ENCODE measurements at places on chromosomes 7 and 10. TPM values are rescaled to one million over a fixed set of nuclear protein-coding genes. Genes with fewer than 3 reads are reported as not detected.

RUFY2 gene
- total RNA-seq: 10.5 TPM

- no peak for DNase-seq
- no peaks in the 10 kb centered on the region for H3K27me3 ChIP-seq
Measured at GRCh38 chr7:144885478-144885877, 49.6 kb upstream of the TPK1 start.

GRCh38 chr10:44463511-44464121, 78.7 kb upstream of the CXCL12 start:
- no peaks in the 10 kb centered on the region for H3K4me1 ChIP-seq
- DNase-seq: no peak
- no peak overlapping the region for H3K27ac ChIP-seq
- no peaks in the 10 kb centered on the region for H3K36me3 ChIP-seq
- no peaks in the 10 kb centered on the region for H3K27me3 ChIP-seq

- no peaks in the 10 kb centered on the region for H3K4me1 ChIP-seq
- no peak overlapping the region for H3K27ac ChIP-seq
- no peaks in the 10 kb centered on the region for H3K27me3 ChIP-seq
- no peak for DNase-seq
- no peaks in the 10 kb centered on the region for H3K36me3 ChIP-seq
- no peak overlapping the region for H3K4me3 ChIP-seq
Measured at GRCh38 chr7:126635545-126635944, 617.2 kb downstream of the GRM8 start.

DNA sequence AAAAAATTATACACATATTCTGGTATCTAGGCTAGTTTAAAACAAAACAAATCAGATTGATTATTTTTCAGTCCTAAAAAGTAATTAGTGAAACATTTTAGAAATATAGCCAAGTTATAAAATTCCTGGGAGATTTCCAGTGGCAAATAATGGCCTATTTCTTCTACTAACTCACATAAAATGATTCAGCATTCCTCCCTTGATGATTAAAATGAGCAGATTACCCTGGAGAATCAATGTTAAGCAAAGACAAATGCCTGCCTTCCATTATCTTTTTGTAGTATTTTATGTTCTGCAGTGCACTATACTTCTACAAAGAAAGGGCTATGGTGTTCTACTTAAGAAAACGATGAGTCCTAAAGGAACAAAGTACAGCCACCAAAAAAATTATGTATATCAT, 53.6 kb downstream of the PARD3 start:
- peaks cover 64% of the 10 kb centered on the region for H3K4me1 ChIP-seq
- H3K27ac ChIP-seq: no peak overlapping the region
- no peaks in the 10 kb centered on the region for H3K36me3 ChIP-seq
- H3K27me3 ChIP-seq: no peaks in the 10 kb centered on the region
- H3K4me3 ChIP-seq: no peak overlapping the region

DNA sequence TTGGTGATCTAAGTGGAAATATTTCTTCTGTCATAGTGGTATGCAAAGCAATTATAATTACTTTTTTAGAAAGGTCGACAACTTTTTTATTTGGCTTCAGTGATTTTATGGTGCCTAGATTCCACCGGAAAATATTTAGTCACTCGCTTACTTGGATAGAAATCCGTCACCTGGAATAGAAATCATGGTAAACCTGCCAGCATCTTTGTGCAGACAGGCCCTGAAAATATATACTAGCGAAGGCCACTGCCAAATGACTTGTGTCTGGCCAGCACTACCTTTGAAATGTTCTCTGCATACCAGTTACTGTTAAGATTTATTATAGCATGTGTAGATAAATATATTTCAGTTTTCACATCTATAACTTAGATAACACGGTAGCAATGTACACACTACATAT, 226.4 kb downstream of the AGMO start:
- no peak overlapping the region for H3K4me3 ChIP-seq
- no peak overlapping the region for H3K27ac ChIP-seq
- no peaks in the 10 kb centered on the region for H3K4me1 ChIP-seq
- no peak for DNase-seq

DNA sequence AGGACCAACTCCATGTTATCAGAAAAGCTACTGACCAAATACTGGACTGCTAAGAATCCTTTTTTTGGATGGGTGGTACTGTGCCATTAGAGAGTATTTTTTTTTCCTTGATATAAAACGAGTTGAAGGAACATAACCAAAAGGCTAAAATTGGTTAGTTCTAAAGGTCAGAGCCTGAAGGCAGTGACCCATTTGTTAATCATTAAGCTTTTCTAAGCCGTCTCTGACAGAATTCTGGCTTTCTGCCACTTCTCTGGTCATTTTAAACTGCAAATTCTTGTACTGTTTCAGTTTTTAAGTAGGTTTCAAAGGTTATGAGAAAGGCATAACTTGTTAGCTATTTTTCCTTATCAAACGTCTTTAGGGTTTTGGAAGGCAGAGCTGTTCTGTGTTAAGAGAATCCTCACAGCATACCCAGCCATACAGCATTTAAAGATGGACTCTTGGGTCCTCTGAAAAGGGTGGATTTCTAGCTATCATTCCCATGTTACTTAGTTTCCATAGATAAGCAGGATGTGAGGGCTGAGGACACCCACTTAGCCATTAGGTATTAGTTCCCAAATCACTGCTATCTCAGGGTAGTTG, 196.8 kb downstream of the RNLS start:
- no peaks in the 10 kb centered on the region for H3K27me3 ChIP-seq
- peak overlapping the region; percentile 50 for H3K27ac ChIP-seq
- H3K4me1 ChIP-seq: peaks cover 24% of the 10 kb centered on the region
- DNase-seq: peak; percentile 53
- no peaks in the 10 kb centered on the region for H3K36me3 ChIP-seq

DNA sequence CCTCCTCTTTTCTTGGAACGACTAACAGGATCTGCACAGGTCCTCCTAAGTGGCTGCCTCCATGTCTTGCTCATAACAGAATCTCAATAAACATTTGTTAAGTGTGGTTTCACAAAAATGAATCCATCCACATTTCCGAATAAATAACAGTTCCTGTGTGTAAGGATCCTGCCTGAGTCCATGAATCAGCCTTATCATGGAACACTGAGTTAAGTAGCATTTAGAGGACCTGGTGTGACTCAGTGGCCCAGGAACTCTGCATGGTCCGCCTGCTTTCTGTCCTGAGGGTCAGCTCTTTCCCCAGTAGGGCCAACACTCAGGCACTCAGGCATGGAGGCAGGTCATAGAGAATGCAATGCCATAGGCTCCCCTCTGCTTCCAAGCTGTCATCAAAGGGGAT, 15.8 kb upstream of the C10orf90 start:
- H3K4me3 ChIP-seq: no peak overlapping the region
- H3K36me3 ChIP-seq: no peaks in the 10 kb centered on the region
- H3K27me3 ChIP-seq: no peaks in the 10 kb centered on the region
- no peak for DNase-seq
- no peak overlapping the region for H3K27ac ChIP-seq
- no peaks in the 10 kb centered on the region for H3K4me1 ChIP-seq
